GM04503 (cell line): ENCODE measurements at places on chromosomes 7 and 10.
A peak's percentile ranks its signal among the peaks of the same experiment; 100 is the strongest.

GRCh38 chr7:115708013-115708341 is 322.6 kb downstream of the TFEC start:
- DNase-seq = no peak

DNA sequence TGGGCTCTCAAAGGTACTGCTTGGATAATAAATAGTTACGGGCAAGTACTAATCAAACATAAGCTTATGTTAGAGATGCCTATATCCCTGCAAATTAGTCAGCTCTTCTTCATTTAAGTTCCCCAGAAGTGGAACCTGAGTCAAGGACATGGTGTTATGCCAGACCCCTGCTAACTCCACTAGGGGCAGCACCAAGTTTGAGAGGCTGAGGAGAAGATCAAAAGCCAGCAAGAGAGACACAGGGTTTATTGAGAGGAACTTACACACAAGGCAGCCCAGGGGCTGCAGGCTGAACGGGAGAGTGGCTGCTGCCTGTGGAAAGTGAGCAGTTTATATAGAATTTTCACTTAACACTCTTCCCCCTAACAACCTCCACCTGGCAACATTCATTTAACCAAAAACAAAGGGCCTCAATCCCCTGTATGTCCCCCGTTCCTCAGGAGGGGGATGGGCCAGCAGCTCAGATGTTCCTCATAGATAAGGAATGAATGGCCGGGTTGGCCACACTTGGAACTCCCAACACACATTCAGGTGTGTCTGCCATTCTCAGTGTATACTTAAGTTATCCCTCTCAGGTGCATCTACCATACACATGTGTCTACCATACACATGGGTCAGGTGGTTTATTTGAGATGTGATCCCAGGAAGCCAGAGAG is 62.6 kb upstream of the GHITM start:
- peak; percentile 7 for DNase-seq

- DNase-seq = no peak
These were observed 448.8 kb downstream of the DNAJB6 start for GRCh38 chr7:157785486-157786186.

DNA sequence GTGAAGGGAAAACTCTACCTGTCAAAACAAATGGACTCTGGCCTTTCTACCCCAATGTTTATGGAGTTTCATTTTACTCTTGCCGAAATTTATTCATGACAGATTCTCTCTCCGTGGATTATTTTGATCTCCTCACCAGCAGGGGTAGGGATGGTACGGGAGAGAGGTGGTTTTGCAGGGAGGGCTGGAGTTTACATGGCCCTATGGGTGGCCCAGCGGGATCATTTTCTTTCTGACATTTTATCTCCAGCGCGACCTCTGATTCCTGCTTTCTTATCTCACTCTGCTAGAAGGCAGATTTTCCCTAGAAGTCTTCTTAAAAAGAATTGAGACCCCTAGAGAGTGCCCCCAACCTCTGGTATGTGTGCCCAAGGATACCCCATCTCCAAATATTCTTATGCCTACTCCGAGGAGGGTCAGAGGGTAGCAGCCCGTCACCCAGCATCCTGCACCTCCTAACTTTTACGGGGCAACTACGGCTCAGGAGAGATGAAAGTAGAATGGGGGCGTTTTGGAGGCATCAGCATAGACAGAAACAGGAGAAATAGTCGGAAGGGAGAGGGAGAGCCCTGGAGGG is 10.1 kb upstream of the GATA3 start:
- DNase-seq = no peak

DNA sequence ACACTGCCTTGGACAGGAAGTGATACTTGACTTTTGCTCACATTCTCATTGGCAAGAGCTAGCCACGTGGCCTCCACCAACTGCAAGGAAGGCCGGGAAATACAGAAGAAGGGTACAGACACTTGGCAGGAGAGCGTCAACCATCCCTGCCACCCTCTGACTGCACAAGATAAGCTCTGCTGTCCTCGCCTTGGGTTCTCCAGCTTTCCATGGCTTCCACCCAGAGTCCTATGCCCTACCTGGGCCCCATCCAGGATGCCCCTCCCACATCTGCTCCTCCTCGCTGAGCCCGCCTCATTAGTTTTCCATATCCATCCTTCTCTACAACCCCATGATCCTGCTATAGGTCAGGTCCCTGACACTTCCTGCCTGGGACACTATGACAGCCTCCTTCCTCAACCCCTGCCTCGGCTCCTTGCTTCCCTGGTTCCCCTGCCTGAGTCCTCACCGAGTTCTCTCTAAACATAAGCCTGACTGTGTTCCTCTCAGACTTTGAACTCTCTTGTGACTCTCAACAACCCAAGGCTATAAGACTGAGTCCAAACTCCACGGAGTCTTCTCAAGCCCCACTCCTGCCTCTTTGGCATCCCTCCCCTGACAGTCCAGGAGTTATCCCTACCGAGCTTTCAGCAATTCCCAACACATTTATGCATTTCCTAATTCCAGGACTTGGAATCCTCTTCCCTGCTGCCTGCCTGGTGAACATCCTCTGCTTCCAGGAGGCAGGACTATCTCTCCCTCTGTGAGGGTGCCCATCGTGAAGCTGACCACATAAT is 23.2 kb upstream of the GDF10 start:
- DNase-seq = no peak

DNA sequence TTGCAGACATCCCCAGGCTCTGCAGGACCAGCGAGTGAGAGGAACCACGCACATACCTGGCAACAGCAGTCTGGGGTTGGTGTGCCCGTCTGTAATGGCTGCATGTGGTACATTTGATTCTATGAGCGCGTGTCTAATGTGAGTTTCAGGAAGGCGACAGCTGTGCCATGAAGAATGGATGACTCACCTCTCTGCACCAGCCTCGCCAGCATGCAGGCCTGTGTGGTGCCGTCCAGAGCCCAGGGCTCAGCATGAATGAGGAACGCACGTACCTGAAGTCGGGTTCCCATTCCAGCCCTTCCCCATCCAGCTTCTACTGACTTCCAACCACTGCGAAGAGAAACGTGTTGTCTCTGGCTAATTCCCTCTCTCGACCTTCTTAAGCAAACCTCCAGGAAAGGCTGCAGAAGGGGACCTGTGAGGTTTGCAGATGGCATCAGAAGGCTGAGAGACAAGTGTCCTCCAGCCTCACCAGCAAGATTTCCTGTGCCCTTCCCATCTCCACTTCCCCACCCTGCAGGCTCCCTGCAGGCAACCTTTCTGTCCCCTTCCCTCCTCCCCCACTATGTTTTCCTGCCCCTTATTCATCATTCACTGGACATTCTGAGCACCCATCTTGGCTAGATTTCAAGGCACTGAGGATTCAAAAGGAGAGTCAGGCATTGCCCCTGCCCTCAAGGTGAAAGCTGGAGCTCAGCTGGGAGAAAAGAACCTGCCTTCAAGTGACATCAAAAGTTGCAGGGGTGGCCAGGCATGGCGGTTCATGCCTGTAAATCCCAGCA is 54.3 kb downstream of the ASB13 start:
- no peak for DNase-seq
